ENCODE measurements at places on chromosomes 7 and 10.

DNA sequence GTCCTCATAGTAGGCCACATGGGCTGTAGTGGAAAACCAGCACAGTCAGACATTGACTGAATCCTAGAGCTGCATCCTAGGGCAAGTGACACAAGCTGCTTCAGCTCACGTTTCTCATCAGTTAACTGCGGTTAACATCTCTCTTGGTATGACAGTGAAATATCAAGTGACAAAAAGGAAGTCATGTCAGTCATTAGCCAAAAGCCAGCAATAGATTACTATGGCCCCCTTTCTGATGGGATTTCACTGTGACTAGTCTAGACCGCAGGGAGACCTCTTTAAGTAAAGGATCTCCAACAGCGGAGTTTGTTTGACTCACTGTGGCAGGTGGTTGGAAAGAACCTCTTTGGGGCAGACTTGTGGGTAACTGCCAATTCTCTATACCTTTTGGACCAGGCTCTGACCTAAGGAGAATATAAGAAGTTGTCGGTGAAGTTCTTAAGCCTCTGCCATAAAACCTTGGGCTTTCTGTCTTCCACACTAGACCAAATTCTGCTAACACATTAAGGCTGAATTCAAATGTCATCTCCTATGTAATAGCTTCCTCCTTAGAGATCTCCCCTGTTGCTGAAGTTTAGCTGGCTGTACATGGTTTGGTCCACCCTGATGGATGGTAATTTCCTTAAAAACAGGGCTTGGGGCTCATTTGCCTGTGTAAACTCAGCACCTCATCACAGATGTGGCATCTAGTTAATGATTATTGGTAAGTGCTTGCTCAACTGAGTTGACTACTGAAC lies 115.3 kb downstream of the SGMS1 start:
- DNase-seq: no peak

DNA sequence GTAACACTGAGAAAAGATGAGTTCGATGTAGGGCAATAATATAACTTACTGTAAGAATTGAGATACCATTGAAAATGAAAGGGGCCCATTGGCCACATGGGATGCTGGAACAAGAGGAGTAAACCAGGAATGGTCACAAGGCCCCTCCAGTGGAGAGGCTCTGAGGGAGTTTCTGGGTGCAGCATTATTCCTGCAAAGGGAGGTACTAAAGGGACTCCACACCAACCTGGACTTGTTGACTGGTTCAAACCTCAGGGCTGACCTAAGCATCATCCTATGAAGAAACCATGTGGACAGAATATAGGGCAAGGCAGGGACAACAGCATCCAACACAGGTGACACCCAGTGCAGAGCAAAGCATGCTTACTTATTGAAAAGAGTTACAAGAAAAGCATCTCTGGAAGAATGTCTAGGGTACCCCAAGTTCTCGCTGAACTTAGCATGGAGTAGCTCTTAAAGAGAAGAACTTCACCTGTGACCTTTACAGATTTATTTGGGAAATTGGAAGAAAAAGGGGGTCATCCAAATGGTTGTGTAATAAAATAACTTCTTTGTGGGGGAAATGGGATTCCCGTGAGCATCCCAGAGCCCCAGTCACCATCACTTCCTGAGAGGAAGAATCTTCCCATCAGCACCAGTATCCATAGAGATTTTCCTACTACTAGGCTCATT lies 34.7 kb downstream of the PRSS2 start:
- DNase-seq: no peak

- no peak for DNase-seq
These were observed 73.1 kb downstream of the CRPPA start for GRCh38 chr7:16348251-16348650.

GRCh38 chr10:86646933-86647332 lies 7.4 kb upstream of the OPN4 start:
- DNase-seq: no peak

DNA sequence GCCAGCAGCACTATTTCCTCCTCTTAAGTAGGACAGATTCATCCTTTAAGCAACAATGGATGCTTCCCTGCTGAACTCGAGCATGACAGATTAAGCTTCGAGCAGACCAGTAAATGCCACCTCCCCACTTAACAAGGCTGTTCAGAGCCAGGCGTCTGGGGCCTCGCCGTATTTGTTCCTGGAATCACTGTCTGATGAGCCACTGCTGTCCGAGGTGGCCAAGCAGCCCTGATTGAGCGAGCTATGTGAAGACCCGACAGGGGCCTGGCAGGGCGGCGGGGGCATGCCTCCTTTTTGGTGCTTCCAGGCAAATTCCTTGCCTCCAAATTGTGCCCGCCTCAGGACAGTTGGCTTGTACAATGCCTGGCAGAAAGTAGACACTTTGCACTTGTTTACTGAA lies 862.6 kb downstream of the NRG3 start:
- no peak for DNase-seq

DNA sequence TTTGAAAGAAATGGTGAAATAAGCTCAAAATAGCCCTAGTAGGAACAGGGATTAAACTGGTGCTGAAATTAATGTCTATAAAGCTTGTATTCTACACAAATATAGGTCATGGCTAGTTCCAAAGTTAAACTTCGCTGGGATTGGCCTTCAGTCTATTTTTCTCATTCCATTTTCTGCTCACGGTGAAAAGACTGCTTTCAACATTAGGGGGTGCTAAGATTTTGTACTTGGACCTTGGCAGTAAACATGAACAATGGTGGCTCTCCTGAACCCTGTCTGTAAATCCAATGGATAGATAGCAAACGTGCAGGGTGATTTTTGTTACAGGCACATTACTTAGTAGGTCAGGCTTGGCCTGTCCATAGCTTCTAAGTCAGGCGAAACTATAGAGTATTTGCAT lies 36.0 kb upstream of the RSU1 start:
- DNase-seq: no peak

- no peak for DNase-seq
These were observed 1.3 kb upstream of the TMED4 start for GRCh38 chr7:44583146-44583865.

DNA sequence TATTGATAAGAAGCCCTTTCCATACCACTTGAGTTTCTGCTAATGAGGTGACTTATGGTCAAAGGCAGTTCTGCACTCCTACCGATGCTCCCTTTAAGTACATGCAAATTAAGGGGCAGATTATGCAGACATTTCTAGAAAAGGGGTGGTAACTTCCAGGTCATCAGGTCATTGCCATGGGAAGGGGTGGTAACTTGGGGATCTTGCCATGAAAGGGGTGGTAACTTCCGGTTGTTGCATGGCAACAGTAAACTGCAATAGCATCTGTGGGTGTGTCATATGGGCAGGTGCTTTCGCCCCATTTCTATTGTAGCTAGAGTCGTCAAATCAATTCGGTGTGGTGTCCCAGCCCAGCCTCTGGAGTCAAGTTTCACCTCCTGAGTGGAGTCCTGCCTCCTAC lies 150.9 kb downstream of the UBE2H start:
- no peak for DNase-seq

DNA sequence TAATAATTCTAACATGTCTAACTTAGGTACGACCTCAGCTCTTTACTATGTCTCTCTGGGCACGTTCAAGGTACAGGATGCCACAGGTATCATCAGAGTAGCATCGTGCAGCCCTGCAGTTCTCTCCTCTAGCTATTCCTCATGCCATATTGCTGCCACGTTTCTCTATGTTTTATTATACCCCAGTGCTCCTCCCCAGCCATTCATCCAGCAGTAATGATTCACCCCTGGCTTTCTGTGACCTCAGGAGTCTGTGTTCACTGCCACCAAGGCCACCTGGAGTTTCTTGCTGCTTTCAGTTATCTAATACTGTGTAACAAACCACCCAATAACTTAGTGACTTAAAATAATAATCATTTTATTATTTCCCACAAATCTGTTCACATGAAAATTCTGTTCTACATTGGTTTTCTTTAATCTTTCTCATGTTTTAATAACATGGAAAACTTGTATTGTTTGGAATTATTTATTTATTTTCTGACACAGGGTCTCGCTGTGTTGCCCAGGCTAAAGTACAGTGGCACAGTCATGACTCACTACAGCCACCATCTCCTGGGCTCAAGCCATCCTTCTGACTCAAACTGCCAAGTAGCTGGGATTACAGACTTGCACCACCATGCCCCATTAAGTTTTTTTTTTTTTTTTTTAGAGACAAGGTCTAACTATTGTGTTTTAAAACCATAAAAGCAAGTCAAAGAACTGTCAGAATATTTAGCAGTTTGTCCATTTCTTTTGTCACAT lies 21.8 kb downstream of the REEP3 start:
- no peak for DNase-seq

Data from HTR-8/SVneo (cell line).